Renal pelvis (tissue), 12 donors: ENCODE measurements at places on chromosomes 2 and 18. TPM values are rescaled to one million over a fixed set of nuclear protein-coding genes. Genes with fewer than 3 reads are reported as not detected.

VIL1 gene
- 32.8 TPM for polyA plus RNA-seq

ADGRF3 gene
- polyA plus RNA-seq, result 2.7 TPM

GKN2 gene
- polyA plus RNA-seq, result not detected

HOXD12 gene
- 0.52 TPM for polyA plus RNA-seq

IL1RL1 gene
- 0.53 TPM for polyA plus RNA-seq

SCTR gene
- 8.2 TPM for polyA plus RNA-seq

CCT4 gene
- polyA plus RNA-seq, result 157 TPM

GRCh38 chr18:74114116-74114515 lies 33.5 kb downstream of the FBXO15 start:
- DNase-seq, result peak; percentile 14

- DNase-seq, result no peak
These were observed 9.1 kb downstream of the EPAS1 start for GRCh38 chr2:46306330-46306751.

DNA sequence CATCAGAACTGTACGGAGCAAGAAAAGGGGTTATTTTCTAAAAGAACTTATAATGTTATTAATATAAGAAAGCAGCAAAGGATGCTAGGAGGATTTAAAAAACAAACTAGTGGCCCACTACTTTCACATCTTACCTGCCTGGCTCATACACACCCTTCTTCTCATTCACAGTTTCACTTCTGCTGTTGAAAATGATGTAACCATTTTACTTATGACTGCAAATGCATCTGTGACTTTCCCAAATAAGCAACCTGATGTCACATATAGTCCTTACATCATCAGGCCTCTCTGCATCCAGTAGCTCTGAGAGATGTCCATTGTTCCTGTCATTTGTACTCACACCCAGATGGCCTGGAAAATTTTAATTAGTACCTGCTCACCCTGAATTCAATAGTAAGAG lies 101.8 kb upstream of the MYO3B start:
- no peak for DNase-seq

DNA sequence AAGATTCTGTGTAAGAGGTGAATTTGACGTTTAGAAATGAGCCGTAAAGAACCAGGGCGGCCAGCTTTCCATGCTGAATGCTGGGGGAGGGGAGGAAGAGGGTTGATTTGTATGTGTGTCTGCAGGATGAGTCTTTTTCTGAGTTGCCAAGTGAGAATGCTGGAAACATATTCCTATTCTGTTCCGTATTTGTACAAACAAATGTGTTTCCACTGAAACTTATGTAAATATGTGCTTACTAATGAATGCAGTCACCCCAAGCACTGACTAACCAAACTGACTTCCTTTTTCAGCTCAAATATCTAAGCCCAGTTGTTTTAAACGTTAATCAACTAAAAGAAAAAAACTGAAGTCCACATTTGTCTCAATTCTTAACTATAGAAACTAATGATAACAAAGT lies 74.9 kb upstream of the APCDD1 start:
- DNase-seq, result no peak

GRCh38 chr2:177727577-177728398 lies 335.2 kb downstream of the AGPS start:
- peak; percentile 84 for DNase-seq

GRCh38 chr2:233174137-233174536 lies 77.3 kb upstream of the ATG16L1 start:
- no peak for DNase-seq

DNA sequence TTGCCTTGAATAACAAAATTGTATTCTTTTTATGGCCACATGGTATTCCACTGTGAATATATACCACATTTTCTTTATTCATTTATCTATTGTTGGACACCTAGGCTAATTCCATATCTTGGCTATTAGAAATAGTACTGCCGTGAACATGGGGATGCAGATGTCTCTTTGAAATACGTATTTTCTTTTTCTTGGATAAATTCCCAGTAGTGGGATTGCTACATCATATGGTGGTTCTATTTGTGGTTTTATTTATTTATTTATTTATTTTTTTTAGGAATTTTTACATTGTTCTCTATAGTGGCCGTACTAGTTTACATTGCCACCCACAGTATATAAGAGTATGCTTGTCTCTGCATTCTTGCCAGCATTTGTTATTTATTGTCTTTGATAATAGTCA lies 679.8 kb upstream of the NRXN1 start:
- DNase-seq, result no peak

GRCh38 chr2:57698935-57699449 lies 347.6 kb upstream of the VRK2 start:
- DNase-seq, result no peak

GRCh38 chr2:51490576-51491234 lies 458.8 kb upstream of the NRXN1 start:
- no peak for DNase-seq

- peak; percentile 86 for DNase-seq
These were observed 25.8 kb upstream of the SLC14A2 start for GRCh38 chr18:45589356-45590035.

GRCh38 chr2:192828947-192829346 lies 634.2 kb upstream of the TMEFF2 start:
- DNase-seq, result no peak
